ENCODE measurements at places on chromosomes 11 and 22.
A peak's percentile ranks its signal among the peaks of the same experiment; 100 is the strongest.

GRCh38 chr22:35808377-35808776, 90.7 kb downstream of the APOL5 start:
- DNase-seq = no peak

DNA sequence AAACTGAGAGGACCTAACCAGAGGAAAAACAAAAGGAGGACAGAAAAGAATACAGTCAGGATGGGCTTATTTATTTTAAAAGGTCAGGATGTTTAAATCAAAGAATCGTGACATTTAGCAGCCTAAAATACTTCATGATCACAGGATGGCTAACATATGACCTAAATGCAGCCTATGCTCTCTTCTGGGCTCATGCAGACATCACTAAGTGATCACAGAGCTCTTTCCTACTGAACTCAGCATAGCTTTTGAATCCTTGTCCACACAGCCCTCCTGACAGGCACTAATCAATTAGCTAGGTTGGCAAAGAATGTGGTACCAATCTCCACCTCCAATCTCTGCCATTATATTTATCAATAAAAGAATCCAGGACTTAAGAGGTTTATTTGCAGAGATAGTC, 60.1 kb upstream of the PHF21A start:
- DNase-seq = no peak

- DNase-seq = no peak
Measured at GRCh38 chr11:87251560-87251959, 213.8 kb downstream of the TMEM135 start.

GRCh38 chr22:46810856-46811786, 48.7 kb downstream of the TBC1D22A start:
- DNase-seq = no peak

GRCh38 chr22:36467042-36467810, 14.2 kb downstream of the TXN2 start:
- DNase-seq = no peak

DNA sequence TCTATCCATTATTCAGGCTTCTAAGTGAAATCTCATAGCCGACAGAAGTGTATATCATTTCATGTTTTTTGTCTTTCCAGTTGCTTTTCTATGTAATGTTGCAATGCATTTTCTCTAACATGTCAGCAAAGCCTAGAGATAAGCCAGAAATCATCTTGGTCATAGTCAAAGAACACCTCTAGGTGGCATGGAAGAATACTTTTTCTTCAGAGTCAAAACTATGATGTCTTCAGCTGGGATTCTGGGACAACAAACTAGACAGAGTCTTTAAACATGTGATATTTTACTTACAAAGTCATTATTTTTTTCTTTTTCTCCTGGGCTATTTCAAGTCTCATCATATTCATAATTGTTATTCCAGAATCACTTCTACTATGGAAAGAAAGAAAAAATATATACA, 4.4 kb downstream of the GAS2 start:
- DNase-seq = no peak

GRCh38 chr11:1341928-1342524, 32.6 kb upstream of the TOLLIP start:
- no peak for DNase-seq

GRCh38 chr22:22959147-22959827, 71.7 kb downstream of the IGLL5 start:
- DNase-seq = peak; percentile 37

DNA sequence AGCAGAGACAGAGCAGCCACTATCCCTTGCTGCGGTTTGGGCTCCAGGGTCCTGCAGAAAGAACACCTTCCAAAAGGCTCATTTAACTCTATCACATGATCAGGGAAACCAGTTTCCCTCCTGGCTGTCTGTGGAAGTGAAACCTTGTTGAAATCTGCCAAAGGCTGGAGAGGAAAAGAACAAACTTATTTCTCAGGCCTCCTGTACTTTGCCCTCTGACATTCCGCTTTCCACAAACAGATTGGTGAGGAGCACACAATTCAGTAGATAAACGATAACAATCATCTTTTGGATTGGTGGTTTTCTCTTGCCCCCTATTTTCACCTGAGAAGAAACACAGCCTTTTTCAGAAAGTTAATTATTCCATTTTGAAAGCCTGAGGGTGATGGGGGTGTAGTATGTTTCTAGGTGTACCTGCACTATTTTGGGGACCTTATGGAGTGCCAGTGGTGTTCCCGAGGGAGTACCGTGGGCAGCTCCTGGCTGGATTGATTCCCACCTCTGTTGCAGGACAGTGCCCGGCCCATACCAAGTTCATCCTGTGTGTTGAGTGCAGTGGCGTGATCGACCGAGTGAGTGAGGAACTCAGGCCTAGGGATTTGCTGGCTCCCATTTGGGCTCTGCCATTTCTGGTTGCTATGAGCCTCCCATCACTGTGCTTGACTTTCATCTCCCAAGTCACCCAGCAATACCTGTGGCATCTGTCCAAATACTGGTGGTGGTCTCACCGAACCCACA, 102.0 kb downstream of the TBC1D22A start:
- no peak for DNase-seq

GRCh38 chr11:112834277-112834755, 126.9 kb upstream of the NCAM1 start:
- DNase-seq = no peak

DNA sequence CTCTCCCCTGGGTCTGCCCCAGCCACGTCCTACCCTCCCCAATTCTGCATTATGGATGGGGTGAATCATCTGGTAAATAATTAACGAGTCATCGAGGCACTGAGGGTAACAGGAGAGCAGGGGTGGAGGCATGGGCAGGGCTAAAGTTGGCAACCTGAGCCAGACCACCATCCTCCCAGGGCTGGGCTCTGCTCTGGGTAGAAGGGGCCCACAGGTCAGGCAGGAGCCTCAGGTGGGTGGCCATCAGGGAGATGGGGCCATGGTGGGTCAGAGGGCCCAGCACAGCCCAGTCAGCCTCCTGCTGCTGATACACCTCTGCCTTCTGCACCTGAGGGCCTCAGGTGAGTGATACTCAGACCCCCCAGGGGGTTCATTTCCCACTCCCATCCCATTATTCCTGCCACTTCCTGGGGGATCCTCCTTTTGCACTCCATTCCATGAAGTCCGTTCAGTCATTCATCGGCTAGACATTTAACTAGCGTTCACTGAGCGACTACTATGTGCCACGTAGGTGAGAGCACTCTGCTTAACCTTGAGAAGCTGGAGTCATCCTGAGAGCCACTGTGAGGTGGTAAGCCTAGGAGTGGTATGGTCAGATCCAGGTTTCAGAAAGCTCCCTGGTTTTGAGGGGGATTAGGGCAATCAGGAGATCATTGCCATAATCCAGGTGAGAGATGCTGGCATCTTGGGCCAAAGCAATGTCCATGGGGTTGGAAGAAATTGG, at the start of gene VSIG10L2:
Gene VSIG10L2 (plus strand): TSS at position 248 of the 724 bp plus-strand sequence. CDS start 12 bp downstream, at position 260.
- no peak for DNase-seq

DNA sequence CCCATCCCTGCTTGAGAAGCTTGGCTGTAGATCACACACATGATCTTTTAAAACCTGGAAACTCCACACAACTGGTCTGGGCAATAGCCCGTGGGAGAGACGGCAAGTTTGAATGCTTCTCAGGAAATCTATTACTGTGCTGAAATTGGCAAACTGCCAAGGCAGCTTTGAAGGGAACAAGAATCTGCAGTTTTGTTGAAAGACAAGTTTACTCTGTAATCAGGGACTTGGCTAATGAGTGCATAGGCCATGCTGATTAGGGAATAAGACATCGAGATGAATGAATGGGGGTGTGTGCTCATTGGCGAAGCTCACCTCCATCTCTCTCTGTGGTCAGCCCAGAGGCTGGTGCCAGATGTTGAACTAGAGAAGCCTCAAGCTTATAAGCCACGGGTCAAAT, 218.8 kb downstream of the HIPK3 start:
- no peak for DNase-seq

DNA sequence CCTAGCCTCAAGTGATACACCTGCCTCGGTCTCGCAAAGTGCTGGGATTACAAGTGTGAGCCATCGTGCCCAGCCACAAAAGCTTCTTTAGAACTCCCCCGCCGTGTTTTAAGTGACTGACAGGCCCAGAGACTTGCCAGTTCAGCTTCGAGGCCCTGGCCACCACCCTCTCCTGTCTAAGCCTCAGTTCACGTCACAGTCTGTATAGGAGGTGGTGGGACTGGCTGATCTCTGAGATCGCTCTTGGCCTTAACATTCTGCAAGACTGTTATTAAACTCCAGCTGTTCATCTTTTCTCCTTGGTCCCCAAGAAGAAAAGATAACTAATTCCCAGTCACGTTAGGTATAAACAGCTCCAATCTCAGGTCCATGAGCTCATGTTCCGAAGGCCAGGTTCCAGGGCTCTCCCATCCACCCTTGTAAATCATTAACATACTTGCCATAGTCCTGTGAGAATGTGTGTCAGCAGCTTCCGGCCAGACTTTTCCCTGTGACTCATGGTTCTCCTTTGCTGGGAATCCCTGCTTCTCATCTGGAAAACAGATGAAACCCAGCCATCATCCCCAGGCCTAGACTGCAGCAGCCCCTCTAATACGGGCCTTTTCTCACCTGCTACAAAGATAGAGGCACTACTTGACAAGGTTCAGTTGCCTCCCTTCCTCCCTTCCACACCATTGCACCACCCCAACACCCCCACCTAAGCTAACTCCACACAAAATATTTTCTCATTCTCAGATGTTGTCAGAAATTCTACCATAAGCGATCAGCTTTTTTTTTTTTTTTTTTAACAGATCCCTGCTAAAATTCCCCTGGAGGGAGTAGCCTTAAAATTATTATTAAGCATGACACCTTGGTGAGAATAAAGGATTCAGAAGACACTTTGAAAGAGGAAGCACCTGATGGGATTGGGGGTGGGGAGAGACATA, 5.6 kb upstream of the KIAA0930 start:
- no peak for DNase-seq

GRCh38 chr22:22733881-22734373, 89.5 kb downstream of the GGTLC2 start:
- DNase-seq = no peak

- DNase-seq = no peak
Measured at GRCh38 chr22:22920104-22920654, 32.6 kb downstream of the IGLL5 start.

DNA sequence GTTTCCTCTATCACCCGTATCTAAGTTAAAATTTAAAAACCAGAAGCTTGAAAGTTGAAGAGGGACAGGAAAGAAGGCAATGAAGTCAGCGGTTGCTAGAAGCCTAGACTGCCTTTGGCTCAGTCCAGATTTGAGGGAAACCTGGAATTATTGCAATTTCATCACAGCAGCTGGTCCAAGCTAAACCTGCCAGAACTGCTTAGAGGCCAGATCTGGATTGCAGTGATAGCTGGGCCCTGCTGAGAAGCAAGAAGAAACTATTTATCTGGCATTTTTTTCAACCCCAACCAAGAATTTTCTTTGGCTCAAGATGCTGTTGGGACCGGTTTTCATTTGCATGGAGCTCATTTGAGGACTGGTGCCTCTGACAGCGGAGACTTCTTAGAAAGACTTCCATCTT, 121.5 kb upstream of the TEAD1 start:
- no peak for DNase-seq

DNA sequence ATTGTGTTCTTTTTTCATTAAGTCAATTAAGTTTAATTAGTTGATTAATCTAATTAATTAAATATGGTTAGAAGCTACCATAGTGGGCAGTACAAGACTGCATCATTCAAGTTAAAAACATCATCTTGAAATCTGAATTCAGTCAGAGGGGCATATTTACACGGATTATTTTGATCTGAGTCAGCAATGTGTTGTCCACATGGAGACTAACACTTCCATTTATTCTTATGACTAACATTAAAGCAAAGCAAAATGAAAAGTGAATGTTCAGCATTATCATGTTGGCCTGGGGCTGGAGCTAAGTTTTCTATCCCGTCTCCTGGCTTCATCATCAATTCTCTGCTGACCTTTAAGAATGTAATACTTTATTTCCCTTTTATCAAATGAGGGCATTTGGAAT, 17.3 kb downstream of the FLI1 start:
- no peak for DNase-seq

- no peak for DNase-seq
Measured at GRCh38 chr11:66562907-66563583, 5.4 kb downstream of the CTSF start.

DNA sequence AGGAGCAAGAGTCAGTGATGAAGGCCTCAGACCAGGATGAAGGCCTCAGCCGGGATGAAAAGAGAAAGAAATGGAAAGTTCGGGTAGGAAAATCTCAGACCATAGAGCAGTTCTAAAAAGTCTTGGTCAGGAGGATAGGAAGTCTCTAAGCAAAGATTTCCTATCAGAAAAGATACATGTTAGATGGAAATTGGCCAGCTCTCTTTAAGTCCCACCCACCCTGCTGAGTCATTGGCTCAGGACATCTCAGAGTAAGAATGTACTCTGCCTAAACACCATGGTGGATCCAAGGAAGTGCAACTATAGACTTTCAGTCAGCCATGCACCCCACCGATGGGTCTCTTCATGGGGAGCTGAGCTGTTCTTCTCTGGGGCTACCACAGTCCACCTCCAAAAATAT, 4.4 kb downstream of the OR8B3 start:
- no peak for DNase-seq

- DNase-seq = no peak
Measured at GRCh38 chr22:46668116-46668515, 47.9 kb downstream of the GRAMD4 start.
